Gastrocnemius medialis (tissue), 4 donors: ENCODE measurements at places on chromosomes 7 and 10. TPM values are rescaled to one million over a fixed set of nuclear protein-coding genes. Genes with fewer than 3 reads are reported as not detected.

Gene IL6
- total RNA-seq = not detected

Gene MICALL2
- total RNA-seq = 2.0 TPM

Gene SRGN
- total RNA-seq = 27.1 TPM

DNA sequence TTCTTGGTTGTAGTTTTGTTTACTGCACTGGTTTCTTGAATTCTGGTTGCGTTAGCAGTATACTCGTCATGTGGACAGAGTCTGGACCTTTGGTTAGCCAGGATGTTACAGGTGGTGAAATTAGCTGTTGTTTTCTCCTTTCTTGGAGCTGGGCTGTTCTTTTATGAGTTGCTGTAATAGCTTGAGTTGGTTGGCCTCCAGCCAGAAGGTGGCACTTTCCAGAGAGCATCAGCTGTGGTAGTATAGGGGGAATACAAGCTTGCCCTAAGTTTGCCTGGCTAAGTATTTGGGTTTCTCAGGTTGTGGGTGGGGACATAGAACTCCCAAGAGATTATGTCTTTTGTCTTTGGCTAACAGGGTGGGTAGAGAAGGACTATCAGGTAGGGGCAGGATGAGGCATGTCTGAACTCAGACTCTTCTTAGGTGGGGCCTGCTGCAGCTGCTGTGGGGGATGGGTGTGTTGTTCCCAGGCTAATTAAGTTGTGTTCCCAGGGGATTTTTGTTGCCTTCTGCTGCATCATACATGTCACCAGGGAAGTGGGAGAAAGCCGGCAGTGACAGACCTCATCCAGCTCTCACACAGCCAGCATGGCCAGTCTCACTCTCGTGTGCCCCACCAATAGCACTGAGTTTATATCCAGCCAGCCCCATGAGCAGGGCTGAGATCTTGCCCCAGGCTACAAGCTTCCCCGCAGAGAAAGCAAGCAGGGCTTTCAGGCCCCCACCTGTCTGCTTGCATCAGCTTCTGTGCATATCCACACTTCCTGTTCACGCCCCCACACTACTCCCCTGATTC lies 246.7 kb upstream of the TPK1 start:
- H3K36me3 ChIP-seq = no peaks in the 10 kb centered on the region
- H3K4me1 ChIP-seq = no peaks in the 10 kb centered on the region
- no peak overlapping the region for H3K4me3 ChIP-seq
- H3K27me3 ChIP-seq = no peaks in the 10 kb centered on the region
- DNase-seq = no peak

- no peaks in the 10 kb centered on the region for H3K27me3 ChIP-seq
- no peaks in the 10 kb centered on the region for H3K36me3 ChIP-seq
- H3K4me3 ChIP-seq = peak overlapping the region; percentile 98
- DNase-seq = no peak
- peaks cover 33% of the 10 kb centered on the region for H3K4me1 ChIP-seq
- H3K27ac ChIP-seq = peak overlapping the region; percentile 97
Measured at GRCh38 chr10:73773152-73773879, 8.5 kb upstream of the CHCHD1 start.
